ENCODE measurements at places on chromosomes 7 and 10. TPM values are rescaled to one million over a fixed set of nuclear protein-coding genes. Genes with fewer than 3 reads are reported as not detected.

DNA sequence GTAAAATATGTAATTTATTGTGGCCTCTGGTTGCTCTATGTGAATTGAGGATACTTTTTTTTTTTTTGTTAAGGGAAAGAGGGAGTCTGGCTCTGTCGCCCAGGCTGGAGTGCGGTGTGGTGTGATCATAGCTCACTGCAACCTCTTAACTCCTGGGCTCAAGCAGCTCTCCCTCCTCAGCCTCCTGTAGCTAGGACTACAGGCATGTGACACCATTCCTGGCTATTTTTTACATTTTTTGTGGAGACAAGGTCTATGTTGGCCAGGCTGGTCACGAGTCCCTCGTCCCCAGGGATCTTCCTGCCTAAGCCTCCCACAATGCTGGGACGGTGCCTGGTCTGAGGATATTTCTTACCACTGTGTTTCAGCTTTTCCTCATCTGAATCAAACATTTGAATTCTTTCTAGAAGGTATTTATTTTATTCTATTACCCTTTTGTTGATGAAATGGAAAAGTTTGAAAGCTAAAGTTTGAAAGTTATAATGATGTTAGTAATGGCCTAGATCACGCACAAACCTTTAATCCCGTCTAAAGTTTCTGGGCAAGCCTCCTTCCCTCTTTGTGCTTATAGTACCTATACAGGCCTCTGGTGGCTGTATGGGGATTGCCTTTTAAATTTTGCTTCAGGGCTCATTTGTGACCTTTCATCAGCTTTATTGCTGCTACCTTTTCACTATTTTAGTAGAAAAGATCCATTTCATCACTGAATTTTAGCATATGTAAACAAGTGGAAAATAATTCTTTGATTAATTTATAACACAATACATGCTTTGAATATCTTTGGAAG, 2.0 kb downstream of the IFRD1 start:
- DNase-seq: no peak

DNA sequence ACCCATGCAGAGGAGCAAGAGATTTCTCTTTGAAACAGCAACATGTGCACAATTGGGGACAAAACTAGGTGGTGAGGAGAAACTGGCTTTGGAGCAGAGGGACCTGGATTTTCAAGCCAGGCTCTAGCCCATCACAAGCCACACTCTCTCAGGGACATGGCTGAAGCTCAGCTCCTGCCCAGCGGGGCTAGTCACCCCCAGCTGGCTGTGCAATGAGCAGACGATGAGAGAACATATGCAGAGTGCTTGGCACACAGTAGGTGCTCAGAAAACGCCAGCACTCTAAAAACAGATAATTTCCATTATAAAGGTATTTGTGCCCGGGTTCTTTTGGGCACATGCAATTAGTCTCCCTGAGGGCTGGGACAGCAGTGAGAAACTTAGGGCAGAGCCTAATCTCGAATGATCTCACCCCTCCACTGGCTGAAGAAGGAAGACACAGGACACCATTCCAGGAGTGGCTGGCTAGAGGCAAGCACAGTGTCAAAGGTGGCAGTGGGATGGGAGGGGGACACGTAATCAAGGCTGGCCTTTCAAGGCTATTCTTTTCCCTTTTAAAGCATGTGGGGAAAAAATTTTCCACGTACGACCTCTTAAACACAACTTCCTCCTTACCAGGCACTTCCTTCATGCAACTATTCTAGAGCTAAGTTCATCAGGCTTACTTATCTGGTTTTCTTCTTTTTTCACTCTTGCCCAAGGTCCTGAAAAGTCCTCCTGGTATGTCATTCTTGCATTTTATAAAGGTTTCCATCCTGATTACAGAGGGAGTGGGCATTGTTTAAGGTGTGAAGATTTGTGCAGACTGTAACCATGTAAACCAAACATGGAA, 15.1 kb downstream of the FAM53B start:
- no peak for DNase-seq

DNA sequence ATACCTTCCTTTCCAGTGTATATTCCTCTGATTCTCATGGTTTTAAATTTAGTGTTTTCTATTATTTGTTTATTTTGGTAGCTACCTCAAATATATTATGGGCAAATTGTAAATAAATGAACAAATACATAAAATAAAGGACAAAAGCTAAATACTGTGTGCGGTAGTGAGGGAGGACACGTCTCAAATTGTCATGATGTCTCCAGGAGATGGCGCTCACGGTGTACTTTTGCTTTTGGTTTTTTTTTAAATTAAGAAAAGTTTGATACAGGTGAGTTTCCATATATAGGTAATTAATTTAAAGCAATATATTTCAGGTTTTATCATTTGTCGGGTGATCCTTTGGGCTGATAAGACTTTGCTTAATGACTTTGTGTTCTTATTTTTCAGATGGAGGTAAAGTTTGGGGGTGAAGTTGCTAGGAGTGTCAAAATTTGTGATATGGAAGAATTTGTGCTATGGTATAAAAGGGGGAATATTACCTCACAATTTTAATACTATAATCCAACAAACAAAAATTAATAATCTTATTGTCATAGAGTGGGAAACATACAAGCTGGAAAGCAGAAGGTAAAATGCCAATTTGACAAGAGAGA, 68.4 kb upstream of the TMEM229A start:
- DNase-seq: no peak

GRCh38 chr10:22666287-22667092, 47.9 kb downstream of the PIP4K2A start:
- DNase-seq: no peak

DNA sequence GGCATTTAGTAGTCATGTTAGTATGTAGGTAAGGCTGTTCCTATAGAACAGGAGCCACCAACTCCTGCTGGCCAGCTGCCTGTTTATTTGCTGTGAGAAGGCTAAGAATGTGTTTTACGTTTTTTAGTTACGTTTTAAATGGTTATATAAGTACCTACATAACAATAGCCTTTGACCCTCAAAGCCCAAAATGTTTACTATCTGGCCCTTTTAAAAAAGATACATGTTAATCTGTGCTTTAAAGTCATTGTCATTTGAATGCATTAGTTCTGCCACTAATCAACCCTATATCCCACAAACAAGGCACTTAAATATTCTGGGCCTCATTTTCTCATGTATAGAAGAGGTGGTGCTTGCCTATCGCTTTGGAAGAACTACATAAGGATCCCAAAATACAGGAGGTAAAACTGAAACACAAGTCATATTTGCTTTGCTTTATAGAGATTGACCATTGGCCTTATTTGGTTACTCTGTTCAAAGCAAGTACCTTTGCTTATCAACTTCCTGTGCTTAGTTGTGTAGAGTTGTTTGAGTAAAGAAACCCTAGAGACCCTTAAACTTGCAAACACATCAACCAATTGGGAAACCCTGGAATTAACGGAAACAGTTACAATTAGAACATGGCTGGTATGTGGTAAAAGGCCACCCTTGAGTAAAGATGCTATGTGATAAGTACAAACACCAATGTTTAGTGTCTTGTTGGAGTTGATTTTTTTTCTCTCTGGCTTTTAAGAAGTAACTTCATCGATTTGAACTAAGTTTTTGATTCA, 25.9 kb downstream of the TIMM23 start:
- DNase-seq: no peak

- DNase-seq: no peak
These were observed 3.2 kb downstream of the UBE2H start for GRCh38 chr7:129949292-129950133.

DNA sequence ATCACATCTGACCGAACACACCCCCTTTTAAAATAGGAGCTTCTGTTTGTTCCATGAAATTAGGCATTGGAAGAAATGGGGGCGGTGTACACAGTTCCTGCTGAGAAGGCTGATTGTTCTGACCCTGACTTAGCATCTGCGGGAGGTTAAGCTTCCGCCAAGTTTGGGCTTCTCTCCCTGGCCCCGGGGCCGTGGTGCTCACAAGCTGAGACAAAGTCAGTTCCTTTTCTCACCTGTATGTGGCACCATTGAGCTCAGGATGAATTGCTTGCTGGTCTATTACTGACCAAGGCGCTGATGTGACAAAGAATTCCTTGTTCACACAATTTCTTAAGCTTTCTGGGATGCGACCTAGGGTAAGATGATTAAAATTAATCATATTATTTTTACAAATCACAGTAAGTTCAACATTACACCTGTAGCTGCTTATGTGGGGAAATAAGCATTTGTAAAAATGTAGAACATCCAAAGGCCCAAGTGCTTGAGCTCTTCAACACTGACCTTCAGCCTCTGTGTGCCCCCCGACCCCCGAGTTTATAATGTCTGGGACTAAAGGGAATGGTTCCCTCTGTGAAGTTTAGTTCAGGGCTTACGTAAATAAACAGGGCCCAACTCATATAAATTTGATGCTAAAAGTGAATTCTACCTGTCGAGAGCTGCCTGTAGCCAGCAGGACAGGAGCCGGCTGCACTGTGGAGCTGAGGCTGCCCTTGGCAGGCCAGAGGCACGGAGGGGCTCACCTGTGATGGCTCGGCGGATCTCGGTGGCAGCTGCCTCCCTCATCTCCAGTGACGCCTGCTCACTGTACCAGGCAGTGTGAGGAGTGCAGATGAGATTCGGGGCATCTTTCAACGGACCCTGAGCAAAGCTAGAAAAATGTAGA, 50.8 kb downstream of the ZRANB1 start:
- DNase-seq: peak; percentile 53

DNA sequence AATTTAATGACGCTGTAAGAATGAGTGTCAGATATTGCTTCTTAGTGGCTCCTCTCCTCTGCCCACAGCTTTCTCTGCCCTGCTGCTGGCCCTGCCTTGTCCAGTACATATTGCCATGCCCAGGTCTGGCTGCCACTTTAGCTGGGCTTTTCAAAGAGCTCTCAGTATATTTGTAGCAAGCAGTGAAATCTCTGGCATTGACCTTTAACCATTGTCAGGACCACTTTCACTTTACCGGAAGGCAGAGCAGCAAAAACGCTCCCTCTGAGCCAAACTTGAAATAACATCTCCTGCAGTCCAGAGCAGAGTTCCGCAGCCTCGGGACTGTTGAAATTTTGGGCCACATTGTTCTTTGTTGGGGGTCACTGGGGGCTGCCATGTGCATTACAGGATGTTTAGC, 13.8 kb downstream of the PDSS1 start:
- no peak for DNase-seq

DNA sequence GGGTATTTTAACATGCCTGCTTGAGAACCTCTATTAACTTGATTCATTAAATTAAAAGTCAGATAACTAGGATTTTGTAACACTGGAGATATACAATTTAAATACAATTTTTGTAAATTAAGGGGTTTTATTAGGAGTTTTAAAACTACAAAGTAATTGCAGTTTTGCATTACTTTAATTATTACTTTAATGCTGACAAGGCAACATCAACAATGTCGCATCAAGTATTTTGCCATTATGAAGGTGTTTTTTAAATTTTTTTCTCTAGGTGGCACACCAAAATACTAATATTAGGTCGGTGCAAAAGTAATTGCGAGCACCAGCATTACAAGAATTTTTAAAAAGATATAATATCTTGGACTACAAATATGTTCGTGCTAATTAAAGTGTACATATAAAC, 513.4 kb downstream of the ANKRD7 start:
- no peak for DNase-seq

The MEIG1 gene
- total RNA-seq: not detected

The TUBB8 gene
- total RNA-seq: not detected

GRCh38 chr7:30921540-30922401, 10.1 kb downstream of the AQP1 start:
- DNase-seq: no peak

GRCh38 chr7:128247640-128248194, 6.6 kb downstream of the LEP start:
- no peak for DNase-seq

DNA sequence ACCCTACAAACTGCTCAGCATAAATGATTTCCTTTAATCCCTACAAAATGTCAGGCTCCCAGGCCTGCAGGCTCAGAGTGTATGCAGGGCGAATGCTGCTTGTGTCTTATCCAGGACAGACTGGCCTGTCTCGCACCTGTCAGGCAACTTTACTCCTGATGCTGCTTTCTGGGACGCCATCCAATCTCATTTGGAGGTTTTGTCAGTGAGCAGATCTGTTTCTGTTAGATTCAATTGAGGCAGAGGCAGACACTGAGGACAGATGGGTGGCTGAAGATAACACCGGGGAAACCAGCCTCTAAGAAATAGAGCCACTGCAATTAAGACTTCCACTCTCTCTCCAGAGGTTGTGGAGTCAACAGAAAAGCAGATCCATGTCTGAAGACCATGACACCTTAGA, 115.6 kb downstream of the DPP6 start:
- DNase-seq: peak; percentile 31

The ZNF365 gene
- 29.6 TPM for total RNA-seq

DNA sequence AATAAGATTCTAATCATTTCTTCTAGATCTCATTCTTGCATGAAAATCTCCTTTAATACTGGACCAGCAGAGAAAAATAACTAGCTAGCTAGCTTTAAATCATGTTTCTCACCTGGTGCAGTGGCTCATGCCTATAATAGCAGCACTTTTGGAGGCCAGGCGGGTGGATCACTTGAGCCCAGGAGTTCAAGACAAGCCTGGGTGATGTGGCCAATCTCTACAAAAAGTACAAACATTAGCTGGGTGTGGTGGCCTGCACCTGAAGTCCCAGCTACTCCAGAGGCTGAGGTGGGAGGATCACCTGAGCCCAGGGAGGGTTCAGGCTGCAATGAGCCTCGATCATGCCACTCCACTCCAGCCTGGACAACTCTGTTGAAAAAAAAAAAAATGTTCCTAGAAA, 99.2 kb downstream of the BAMBI start:
- DNase-seq: no peak

The CDC14C gene
- total RNA-seq: 0.31 TPM

DNA sequence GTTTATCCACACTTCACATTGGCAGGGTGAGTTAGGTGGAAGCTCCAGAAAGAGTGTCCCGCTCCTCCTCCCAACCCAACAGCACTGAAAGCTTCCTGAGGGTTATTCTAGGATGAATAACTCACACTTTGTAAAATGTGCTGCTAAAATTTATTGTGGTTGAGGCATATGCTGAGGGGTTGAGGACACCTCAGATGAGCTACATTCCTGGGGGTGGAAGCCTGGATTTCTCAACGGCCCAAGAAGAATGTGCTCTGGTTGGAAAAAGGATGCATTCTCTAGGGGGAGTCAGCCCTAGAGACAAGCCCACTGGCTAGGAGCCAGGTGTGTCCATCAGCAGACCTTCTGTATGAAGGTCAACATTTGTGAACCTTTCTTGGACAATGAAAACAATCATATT, 91.5 kb upstream of the PDE1C start:
- DNase-seq: no peak

GRCh38 chr10:58894929-58895328, 281.5 kb upstream of the PHYHIPL start:
- no peak for DNase-seq

The PRPS1L1 gene
- total RNA-seq: not detected

- DNase-seq: no peak
These were observed 54.8 kb downstream of the LYZL1 start for GRCh38 chr10:29343607-29344038.

DNA sequence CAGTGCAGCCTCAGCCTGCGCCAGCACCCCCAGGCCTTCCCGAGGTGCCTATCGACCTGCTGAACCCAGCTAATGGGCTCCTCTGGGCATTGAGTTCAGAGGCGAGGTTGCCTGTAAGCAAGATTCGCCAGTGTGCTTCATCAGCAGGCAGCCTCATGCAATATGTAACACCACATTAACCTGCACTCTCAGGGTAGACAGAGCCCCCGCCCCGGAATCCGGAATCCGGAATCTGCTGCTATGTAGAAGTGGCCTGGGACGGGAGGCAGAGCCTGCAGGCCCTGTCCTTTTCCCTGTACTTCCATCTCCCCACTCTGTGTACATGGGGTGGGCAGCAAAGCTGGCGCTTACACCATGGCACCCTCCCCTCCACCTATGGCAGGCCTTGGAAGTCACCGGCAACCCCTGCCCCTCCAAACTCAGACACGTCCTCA, 83.9 kb upstream of the RET start:
- no peak for DNase-seq

Measured in occipital lobe (tissue), 3 donors.